ENCODE measurements at places on chromosomes 5 and 9.

DNA sequence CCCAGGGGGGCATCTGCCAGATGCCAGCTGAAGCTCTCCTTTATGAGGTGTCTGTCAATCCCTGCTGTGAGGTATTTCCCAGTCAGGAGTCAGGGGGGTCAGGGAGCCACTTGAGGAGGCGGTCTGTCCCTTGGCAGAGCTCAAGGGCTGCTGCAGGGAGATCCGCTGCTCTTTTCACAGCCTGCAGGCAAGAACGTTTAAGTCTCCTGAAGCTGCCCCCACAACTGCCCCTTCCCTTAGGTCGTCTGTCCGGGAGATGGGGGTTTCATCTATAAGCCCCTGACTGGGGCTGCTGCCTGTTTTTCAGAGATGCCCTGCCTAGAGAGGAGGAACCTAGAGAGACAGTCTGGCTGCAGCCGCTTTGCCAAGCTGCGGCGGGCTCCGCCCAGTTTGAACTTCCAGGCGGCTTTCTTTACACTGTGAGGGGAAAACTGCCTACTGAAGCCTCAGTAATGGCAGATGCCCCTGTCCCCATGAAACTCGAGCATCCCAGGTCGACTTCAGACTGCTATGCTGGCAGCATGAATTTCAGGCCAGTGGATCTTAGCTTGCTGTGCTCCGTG lies 148.3 kb downstream of the RPS23 start:
- DNase-seq: no peak

DNA sequence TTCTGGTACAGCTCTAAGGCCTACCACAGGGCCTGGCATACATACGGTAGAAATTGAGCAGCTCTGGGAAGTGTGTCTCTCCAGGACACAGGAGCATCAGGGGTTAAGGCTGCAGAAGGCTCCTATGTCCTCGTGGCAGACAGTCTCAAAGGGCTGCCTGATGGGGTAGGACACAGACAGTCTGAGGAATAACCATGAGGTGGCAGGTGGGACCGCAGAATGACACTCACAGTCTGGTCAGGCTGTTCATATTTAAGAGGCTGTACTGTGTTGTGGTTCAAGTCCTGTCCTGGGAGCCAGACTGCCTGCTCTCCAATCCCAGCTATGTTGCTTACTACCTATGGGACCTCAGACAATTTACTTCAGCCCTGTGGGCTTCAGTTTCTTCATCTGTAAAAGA lies 217.1 kb downstream of the TRIM32 start:
- DNase-seq: no peak

- no peak for DNase-seq
Measured at GRCh38 chr5:97085459-97086181, 56.8 kb downstream of the LIX1 start.

DNA sequence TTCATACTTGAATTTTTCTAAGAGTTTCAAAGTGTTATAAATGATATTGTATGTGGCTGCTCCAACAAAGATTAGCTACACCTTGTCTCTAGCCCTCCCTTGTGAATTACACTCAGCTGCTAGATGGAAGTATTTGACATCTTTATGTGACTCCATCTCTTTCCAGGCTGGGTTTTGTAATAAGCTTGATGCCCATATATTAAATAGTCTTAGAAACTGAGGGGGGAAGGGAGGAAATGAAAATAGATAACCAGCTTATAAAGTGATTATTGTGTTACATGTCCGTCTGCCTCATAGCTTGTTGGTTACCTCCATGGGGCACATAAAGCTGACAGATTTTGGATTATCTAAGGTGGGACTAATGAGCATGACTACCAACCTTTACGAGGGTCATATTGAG lies 63.4 kb downstream of the CD180 start:
- no peak for DNase-seq

GRCh38 chr5:3432135-3432534 lies 163.5 kb upstream of the IRX1 start:
- no peak for DNase-seq

GRCh38 chr9:114149181-114149580 lies 6.2 kb upstream of the COL27A1 start:
- no peak for DNase-seq

GRCh38 chr5:162485666-162486292 lies 418.2 kb downstream of the GABRG2 start:
- DNase-seq: no peak

- no peak for DNase-seq
Measured at GRCh38 chr5:177578316-177578715, 13.7 kb upstream of the TMED9 start.

- no peak for DNase-seq
Measured at GRCh38 chr5:111722140-111722539, 34.9 kb downstream of the NREP start.

GRCh38 chr9:133108794-133109641 lies 12.0 kb downstream of the RALGDS start:
- DNase-seq: no peak

DNA sequence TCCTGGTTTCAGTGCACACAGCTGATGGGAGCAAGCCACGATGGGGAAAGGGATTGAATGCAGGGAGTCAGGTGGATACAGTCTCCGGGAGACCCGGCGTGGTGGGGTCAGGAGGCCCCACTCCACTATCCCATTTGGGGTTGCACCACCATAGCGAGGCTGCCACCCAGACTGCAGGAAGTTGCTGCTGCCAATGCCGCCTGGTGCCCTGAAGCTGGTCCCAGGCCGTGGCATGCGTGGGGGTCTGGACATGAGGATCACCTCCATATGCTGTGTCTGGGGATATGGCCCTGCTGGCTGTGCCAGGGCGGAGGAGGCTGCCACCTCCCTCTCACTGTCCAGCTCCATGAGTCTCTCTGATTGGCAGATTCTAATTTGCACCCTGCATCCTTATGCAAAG lies 45.3 kb downstream of the COL5A1 start:
- DNase-seq: no peak

- DNase-seq: no peak
Measured at GRCh38 chr9:87071473-87071872, 124.2 kb upstream of the GAS1 start.

- DNase-seq: no peak
Measured at GRCh38 chr9:112341730-112342129, 8.3 kb upstream of the PTBP3 start.

Data from GM12891 (cell line).